ENCODE measurements at places on chromosomes 12 and 14.

DNA sequence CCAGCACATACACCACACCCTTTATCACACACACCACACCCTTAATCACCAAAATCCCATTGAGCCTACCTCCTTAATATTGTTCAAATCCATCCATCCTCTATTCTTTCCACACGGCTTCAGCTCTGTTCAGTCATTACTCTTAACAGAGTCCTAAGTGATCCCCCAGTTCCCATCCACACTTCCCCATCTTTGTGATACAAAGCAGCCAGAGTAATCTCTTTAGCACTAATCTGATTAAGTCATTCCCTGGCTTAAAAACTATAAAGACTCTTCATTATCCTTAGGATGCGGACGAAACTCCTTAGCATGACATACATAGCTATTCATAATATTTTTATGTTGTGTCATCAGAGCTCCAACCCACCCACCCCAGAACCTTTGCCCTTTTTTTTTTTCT, 14.7 kb upstream of the MFAP5 start:
- DNase-seq: no peak

DNA sequence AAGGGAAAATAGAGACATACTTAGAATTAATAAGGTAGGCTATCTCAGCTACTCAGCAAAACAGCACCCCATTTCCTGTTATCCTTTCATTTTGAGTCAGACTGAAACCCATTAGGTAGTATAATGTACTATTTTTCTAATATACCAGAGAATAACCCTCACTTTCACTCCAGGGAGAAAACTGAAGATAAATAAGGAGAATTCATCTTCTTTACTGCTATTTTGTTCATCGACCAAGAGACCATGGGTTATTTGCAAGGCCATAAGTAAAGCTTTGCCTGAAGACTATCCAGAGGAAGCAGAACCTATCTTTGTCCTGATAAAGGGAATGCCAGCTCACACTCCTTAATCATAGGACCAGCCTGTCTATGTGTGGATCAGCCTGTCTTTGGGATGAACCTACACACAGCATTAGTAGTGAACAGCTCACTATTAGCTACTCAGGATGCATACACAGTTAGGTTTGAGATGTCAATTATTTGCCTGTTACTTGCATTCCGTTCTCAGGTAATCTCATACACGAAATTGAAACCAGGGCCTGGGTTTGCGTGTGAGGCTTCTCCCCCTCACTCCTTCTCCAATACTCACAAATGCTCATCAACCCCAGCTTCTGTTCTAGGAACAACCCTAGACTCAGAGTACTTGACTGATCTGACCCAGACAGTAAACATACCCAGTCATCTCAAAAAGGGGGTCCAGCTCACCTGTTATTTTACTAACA, 124.4 kb downstream of the DAD1 start:
- no peak for DNase-seq

DNA sequence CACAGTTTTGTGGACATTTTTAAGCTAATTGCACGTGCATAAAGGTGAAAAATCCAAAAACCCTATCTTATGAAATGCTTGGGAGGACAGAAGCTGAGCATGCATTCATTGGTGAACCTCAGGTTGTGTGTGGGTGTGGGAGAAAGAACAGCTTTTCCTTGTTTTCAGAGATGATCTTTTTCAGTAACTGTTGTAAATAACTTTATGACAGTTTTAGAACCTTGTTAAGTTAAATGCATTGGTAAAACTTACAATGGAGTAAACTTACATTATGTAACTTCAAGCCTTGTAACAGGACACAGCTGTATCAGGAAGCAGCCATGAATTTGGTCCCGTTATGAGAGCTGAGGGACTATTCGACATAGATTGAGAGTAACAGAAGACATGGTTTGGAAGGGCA, 587.4 kb downstream of the GALC start:
- no peak for DNase-seq

DNA sequence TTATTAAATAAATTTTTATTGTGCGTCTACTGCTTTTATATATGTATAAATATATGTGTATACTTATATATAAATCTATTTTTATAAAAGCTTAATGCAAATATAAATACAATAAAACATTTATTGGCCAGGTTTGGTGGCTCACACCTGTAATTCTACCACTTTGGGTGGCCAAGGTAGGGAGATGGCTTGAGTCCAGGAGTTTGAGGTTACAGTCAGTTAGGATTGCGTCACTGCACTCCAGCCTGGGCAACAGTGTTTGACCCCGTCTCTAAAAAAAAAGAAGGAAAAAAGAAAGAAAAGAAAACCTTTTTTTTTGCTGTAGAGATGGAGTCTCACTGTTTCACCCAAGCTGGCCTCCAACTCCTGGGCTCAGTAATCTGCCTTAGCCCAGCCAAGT, 20.9 kb downstream of the ACTR6 start:
- no peak for DNase-seq

- DNase-seq: no peak
These were observed 5.5 kb downstream of the CYP46A1 start for GRCh38 chr14:99689266-99690236.

- DNase-seq: no peak
These were observed 78.5 kb downstream of the VCPKMT start for GRCh38 chr14:50037852-50038251.

DNA sequence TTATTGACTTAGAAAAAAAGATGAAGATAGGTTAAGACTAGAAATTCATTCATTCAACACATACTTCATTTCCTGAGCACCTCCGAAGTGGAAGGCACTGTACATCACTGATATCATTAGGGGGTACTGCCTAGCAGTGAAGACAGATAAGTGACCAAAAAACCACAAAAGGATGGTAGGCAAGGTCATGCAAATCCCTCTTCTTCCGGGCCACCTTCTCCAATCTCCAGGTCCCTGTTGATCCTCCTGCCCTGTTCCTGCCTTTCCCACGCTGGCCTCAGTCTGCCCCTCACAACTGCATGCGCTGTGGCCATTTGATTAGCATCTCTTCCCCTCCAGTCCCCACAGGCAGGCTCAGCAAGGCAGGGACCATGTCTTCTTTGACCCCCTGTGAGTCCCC, 60.8 kb downstream of the SETD3 start:
- no peak for DNase-seq

DNA sequence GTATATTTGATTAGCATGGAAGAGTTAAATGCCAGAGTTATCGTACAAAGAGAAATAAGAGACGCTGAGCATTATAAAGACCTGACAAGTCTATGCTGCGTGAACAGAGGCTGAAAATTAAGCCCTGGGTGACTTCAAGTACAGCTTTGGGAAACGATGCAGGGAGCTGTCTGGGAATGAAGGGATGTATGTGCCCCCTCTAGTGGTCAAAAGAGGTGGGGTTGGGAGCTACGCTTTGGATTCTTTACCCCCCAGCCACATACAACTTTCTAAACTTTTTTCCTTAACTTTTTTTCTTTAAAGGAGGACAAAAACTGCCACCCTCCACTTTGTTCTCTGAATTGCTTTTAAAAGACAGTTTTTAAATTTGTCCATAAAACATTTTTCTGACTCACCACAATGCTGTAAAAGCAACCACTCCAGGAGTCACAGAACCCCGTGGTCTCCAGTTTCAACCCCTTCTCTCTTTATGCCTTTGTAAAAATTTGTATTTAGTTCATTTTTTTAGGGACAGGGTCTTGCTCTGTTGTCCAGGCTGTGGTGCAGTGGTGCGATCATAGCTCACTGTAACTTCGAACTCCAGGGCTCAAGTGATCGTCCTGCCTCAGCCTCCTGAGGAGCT, 59.4 kb downstream of the ZNF664 start:
- peak; percentile 69 for DNase-seq

DNA sequence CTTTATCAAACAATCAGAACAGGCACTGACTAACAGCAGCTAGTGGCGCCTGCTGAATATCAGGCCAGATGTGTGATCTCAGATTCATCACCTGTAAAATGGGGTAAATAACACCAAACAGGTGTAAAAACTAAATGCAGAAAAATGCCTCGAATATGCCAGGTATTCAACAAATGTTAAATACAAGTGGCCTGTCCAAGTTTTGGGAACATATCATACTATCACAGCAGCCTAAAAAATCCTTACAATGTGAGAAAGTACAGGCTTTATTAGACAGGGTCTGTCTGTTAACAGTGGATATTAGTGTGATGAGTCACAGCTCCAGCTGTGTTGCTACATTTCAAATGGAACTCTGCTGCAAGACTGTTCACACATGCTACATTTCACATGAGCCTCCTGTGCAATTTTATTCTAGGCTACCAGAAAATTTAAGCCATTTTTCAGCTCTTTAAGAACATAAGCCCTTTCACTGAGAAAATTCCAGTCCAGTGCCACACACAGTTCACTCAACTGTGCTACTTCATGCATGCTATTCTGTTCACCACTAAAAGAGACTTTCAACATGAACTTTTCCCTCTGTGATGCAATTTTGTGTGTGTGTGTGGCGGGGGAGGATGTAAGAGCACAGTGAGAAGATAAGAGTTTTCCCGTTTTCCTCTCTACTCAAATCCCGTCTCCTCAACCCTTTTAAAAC, 56.7 kb downstream of the MSRB3 start:
- DNase-seq: peak; percentile 68

DNA sequence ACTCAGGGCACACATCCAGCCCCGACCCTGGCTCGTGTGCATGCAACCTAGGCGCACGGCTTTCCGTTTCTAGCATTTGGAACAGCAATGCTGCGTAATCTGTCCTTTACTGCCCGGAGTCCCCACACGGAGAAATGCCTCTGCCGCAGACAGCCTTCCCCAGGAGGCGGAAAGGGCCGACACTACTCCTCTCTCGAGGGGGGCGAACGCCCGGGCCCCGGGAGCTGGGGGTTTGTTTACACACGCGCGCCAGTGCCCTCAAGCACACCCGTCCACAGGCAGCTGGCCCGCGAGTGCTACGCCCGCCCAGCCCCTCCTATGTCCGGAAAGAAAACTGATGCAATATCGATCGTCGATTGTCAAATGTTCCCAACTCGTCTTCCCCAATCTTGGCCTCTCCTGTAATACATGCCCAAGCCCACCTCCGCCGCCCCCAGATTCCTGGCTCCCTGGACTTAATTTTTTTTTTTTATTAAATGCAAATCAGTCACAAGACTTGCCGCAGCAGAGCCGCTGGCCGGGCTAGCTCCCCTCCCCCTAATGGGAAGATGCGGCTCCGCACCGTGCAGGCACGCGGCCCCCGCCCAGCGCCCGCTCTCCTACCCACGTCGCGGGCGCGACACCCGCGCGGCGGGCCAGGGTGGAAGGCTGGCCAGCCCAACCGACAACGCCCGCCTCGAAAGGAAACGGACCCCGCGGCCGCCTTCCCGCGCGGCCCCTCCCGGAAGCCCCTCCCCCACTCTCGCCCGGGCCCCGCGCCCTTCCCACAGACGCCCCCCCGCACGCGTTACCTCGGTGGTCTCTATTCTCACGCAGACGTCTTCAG, 642 bp downstream of the SLC38A2 start:
- peak; percentile 49 for DNase-seq

- DNase-seq: peak; percentile 68
These were observed 46.0 kb upstream of the TCL1A start for GRCh38 chr14:95759941-95760340.

- no peak for DNase-seq
These were observed 41.5 kb downstream of the IGF1 start for GRCh38 chr12:102438827-102439210.

DNA sequence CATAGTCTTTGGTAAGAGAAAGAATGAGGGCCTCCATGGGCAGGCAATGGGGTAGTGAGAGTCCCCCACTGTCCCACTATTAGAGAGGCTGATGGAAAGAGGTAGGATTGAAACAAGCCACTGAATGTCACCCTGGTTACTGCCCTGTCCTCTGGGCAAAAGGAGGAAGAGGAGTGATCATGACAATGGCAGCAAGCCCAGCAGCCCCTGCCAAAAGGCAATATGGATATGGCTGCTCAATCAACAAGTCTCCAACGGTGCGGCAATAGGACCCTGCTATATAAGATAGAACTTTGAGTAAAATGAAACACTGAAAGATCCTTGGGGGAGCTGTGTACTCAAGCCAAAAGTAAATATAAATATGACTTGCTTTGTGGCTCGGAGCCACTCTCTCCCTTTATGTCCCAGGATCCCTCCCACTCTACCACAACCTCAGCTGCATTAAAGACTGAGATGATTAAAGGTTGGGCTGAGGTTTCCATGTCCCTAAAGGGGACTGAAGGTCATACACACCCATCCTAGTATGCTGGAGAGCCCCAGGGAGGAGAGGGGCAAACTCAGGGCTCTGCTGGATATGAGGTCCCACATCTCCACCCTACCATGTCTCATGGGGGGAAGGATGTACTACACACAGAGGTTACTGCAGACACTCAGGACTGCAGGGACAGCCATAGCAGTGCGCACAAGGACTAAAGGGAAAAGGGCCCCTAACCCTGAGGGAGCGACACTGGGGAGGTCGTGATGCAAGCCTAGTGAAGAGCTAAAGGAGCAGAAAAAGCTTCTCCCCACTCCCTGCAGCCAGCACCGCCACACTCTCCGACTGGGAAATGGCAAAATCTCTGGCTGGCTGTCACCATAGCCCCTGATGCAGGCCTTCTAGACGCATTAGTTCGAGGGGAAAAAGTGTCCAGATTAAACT, 5.9 kb downstream of the POMT2 start:
- DNase-seq: no peak

DNA sequence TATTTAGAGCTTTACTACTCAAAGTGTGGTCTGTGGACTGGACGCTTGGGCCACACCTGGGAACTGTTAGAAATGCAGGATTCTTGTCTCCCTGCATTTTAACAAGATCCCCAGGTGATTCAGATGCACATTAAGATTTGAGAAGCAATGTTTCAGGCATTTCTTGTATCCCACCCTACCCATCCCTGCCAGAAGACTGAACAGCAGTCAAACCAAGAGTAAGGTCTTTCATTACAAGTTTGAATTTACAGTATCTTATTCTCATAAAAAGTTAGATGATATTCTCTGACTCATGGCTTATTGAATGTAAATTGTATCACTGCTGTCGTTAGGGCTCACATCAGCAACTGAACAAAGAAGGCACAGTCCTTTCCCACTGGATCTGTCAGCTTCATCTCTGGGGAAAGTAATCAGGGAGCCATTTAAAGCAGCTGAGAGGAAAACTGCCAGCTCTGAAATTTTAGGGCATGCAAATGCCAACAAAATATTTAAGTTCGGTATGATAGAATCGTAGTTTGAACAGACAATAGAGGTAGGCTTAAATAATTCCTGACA, 141.1 kb downstream of the AKAP6 start:
- no peak for DNase-seq

DNA sequence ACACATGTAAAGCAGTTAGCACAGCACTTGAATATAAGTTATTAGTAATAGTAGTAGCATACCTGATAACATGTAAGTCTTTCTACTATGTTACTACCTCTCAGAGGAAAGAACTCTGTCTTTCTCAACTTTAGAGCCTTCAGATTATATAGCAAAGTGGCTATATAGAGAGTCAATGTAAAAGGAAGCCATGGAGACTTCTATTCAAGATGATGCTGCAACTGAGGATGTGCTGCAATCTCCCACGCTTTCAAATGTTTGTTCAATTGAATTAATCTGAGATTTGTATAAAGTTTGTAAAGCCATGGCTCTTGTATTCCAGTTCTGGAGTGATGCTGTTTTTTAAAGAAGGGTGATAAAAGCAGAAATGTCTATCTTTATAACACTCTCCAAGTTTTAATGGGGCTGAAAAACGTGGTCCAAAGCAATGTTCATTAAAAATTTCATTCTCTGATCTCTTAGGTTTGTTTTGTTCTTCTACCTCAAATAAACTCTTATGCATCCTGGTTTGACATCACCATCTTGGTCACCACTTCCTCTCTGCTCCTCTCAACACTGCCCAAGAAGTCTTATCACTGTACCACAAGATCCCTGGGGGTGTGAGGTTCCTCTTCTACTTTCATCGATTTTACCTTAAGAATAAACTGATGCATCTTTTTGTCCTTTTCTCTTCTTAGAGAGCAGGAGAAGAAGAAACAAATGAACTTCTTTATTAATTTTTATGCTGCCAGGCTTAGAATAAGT, 40.6 kb downstream of the C12orf42 start:
- DNase-seq: no peak

GRCh38 chr14:59532419-59532818, 44.2 kb downstream of the CCDC175 start:
- DNase-seq: peak; percentile 7

Measured in Daoy (cell line).